ENCODE measurements at places on chromosomes 12 and 14.
A peak's percentile ranks its signal among the peaks of the same experiment; 100 is the strongest.

GRCh38 chr12:44960856-44961255 lies 84.7 kb upstream of the NELL2 start:
- no peak for DNase-seq

GRCh38 chr12:132173135-132174014 lies 29.1 kb downstream of the NOC4L start:
- no peak for DNase-seq

DNA sequence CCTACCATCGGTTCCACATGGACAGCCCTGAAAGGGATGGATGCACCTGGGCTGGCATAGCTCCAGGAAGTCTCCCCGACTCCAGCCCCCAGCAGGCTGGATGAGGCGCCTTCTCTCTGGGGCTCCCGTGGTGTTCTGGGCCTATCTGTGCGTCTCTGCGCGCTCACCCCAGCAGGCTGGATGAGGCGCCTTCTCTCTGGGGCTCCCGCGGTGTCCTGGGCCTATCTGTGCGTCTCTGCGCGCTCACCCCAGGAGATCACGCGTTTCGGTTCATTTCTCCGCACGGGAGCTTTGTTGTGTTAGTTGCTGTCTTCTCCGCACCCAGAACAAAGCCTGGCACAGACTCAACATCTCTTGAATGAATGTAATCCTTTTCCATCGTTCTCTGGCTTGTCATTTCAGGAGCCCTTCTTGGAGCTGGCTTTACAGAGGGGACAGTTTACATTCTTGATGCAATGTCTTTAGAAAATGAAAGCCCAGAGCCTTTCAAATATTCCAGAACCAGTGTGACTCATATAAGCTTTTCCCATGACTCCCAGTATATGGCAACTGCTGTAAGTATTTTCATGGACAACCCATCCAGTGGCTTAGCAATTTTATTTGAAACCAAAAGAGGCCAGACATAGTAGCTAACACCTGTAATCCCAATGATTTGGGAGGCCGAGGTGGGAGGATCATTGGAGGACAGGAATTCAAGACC lies 40.3 kb downstream of the CFAP251 start:
- no peak for DNase-seq

- DNase-seq: no peak
Observed at GRCh38 chr14:104750056-104750752, 2.7 kb upstream of the SIVA1 start.

DNA sequence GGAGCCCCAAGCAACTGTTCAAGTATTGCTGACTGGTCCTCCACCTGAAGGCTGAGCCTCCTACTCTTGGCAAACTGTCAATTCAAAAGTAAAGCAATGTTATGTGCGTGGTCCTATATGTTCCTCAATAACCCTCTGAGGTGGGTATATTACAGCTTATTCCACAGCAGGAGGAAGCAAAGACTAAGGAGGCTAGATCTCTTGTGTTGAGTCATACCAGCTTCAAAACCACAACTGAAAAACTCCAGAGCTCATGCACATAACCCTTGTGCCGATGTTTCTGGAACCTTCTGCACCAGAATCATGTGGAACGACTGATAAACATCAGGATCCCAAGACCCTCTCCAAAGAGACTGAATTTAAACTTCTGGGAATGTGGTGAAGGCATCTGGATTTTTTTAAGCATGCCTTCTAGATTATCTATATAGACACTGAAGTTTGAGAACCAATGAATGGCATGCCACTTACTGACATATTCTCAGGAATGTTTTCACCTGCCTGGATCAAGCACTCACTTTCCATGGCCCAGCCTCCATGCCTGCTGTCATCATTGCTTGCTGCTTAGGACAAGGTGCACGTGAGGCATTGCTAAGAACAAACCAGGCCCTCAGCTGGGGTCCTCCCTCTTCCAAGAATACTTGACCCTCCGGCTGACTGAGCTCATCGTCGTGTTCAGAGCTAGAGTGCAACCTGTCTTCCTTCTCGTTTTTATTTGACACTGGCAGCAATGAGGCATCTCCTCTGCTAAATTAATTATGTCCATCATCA lies 194.7 kb downstream of the BCL11B start:
- DNase-seq: no peak

GRCh38 chr12:112005419-112006395 lies 7.3 kb downstream of the TMEM116 start:
- DNase-seq: no peak

DNA sequence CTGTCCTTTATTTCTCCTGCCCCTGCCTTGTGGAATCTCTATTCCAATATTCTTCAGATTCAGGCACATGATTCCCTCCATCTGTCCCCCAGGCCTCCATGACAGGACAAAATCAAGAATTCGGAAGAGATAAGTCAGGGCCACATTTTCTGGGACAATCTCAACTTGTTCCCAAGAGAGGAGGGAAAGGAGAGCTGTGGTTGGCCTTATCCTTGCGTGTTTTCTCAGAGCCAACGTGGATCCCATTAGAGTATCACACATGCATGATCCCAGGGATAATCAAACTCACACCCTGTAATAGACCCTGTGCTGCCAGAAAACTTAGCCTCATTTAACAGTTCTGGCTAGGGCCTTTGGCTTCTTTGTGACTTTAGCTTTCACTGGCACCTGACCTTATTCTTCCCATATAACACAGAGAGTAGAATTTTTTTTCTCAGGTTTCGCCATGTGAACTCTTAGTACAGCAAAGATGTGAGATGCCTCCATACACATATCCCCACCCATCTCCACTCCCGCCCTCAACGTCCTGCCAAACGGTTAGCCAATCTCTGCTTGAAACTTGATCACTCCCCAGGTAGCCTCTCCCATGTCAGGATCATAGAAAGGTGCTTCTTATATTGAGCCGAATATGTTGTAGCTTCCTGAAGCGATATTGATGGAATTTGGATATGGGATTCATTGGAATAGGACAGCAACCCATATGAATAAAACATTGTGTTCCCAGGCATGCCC lies 6.7 kb upstream of the KRT1 start:
- no peak for DNase-seq

- no peak for DNase-seq
Observed at GRCh38 chr12:71760471-71760870, 5.8 kb downstream of the RAB21 start.

DNA sequence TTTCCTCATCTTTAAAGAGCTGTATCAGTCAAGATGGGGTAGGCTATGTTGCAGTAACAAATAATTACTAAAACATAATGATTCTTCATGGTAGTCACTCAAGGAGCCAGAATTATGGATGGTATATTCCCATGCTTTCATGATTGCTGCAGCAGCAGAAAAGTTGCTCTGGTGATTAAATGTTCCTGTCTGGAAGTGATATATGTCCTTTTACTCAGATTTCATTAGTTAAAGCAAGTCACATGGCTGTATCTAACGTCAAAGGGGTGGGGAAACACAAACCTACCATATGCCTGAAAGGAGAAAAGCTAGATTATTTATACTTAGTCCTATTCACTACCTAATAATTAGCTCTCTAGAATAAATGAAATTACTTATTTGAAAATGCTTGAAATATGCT lies 594.7 kb downstream of the SOX5 start:
- DNase-seq: no peak

- DNase-seq: no peak
Observed at GRCh38 chr14:104445832-104446381, 133.7 kb upstream of the C14orf180 start.

- no peak for DNase-seq
Observed at GRCh38 chr12:49219417-49220026, 30.6 kb upstream of the TUBA1A start.

- peak; percentile 100 for DNase-seq
Observed at GRCh38 chr14:71764701-71765382, 167.4 kb upstream of the RGS6 start.

DNA sequence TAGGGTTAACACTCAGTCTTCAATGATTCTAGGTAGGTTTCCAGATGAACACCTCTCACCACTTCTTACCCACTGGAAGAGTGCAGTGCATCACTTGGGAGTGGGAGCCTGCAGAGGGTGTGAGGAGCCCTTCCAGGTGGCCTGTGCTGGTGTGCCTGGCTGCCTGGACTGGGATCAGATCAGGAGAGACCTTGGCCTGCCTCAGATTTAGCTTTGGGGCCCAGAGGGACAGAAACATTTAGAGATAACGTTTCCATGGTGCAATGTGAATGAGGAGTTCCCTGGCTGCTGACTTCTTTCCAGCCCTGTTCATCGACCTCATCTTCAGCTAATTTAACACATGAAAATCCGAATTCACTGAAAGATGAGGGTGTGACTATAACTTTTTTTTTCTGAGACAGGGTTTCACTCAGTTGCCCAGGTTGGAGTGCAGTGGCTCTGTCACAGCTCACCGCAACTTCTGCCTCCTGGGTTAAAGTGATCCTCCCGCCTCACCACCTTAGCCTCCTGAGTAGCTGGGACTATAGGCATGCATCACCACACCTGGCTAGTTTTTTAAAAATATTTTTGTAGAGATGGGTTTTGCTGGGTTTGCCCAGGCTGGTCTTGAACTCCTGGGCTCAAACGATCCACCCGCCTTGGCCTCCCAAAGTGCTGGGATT lies 53.6 kb downstream of the SUSD6 start:
- no peak for DNase-seq

DNA sequence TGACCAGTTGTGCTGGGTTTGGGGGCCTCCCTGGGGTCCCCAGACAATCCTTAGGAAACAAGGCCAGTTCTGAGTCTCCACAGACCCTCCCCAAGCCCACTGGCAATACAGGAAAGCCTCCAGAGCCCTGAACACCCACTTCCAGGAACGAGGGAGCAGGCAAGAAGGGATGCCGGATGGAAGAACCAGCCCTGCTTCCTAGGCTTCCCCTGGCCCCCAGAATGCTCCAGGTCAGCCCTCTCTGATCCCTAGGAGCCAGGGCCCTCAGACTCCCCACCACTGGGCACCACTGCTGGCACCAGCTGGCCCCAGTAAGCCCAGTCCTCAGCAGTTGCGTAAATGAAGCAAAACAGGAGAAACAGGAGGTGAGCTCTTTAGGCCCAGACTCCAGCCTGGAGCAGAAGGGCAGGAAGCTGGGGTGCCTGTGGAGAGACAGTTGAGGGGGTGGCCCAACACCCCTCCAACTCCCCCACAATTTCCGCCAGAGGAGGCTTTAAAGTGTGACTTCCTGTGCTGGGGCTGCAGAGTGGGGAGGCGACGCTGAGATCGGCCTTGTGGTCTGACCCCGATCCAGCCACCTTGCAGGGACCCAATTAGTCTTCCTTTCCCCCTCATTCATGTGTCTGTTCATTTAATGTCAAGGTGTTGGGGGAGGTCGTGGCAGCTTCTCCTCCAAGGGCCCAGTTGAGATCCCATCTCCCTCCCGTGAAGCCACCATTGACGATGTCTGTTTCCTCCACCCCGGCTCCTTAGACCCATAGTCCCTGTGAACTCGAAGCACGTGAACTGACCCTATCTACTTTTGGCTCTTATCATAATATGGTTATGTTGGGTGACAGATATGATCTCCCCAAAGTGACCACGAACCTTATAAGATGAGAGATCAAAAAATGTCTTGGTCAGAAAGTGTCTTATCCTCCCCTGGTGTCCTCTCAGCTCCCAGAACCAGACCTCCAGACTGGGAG lies 4.7 kb downstream of the TNFRSF1A start:
- DNase-seq: no peak

DNA sequence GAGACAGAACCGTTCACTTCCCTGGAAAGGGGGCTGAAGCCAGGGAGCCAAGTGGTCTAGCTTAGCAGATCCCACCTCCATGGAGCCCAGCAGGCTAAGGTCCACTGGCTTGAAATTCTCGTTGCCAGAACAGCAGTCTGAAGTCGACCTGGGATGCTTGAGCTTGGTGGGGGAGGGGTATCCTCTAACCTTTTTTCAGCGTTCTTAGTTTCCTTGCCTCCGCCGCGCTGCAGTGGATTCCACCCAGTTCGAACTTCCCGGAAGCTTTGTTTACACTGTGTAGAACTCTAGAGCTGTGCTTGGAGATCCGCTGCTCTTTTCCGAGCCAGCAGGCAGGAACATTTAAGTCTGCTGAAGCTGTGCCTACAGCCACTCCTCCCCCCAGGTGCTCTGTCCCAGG lies 45.2 kb upstream of the FKBP4 start:
- DNase-seq: no peak

DNA sequence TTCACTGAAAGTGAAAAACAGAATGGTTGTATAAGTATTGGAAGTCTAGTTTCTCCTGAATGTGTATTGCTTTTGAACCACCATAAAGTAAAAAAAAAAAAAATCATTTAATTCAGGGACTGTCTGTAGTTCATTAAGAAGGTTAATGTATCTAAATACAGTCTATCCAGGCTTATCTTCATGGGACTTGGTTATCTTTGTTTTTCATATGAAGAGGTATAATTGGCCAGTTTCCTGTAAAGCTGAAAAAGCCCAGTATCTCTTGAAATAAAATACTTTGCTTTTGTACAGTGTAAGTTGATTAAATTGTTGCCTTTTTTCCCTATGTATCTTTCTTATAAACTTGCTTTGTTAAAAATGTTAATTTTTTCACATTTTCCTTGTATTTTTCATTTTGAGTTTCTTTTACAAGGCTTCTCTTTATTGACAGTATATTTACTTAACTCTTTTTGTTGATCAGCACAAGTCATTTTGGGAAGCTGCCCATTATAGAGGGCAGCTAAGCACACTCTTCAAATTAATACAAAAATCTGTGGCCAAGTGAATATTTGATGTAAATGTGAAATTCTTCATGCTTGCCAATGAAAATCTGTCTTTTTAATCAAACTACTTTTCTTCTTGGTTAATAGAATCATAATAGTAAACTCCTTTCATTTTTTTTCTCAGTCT lies 156.0 kb downstream of the TMTC3 start:
- no peak for DNase-seq

GRCh38 chr12:2092890-2093289 lies 40.1 kb downstream of the CACNA1C start:
- DNase-seq: no peak

DNA sequence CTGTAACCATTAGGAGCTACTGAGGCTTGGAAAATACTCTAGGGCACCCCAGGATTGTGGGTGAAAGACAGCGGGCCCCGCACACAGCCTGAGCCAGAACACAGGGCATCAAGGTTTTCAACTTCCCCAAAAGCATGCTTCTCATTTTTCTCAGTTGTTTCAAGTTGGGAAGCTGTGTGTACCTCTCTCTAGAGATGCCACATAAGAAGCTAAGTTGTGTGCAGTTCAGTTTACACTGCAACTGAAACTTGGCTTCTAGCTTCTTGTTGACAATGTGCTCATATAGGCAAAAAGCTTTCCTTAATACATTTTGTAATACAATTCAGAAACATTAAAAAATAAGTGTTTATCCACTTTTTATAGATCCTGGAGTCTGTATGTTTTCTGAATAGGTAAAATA lies 88.1 kb upstream of the PTPRR start:
- DNase-seq: no peak

GRCh38 chr14:86193756-86194155 lies 663.8 kb downstream of the FLRT2 start:
- DNase-seq: no peak

- no peak for DNase-seq
Observed at GRCh38 chr12:87317302-87317701, 711.9 kb downstream of the C12orf50 start.

Measured in NCI-H524 (cell line).